ENCODE measurements at places on chromosomes 7 and 10. TPM values are rescaled to one million over a fixed set of nuclear protein-coding genes. Genes with fewer than 3 reads are reported as not detected.

The ADO gene
- 29.3 TPM for total RNA-seq

The GATAD1 gene
- 51.3 TPM for total RNA-seq

GRCh38 chr10:4639960-4640359 is 186.0 kb upstream of the AKR1E2 start:
- H3K27ac ChIP-seq = no peak overlapping the region
- DNase-seq = no peak
- no peaks in the 10 kb centered on the region for H3K4me1 ChIP-seq
- H3K27me3 ChIP-seq = no peaks in the 10 kb centered on the region

The MMD2 gene
- total RNA-seq = not detected

The C7orf33 gene
- total RNA-seq = not detected

DNA sequence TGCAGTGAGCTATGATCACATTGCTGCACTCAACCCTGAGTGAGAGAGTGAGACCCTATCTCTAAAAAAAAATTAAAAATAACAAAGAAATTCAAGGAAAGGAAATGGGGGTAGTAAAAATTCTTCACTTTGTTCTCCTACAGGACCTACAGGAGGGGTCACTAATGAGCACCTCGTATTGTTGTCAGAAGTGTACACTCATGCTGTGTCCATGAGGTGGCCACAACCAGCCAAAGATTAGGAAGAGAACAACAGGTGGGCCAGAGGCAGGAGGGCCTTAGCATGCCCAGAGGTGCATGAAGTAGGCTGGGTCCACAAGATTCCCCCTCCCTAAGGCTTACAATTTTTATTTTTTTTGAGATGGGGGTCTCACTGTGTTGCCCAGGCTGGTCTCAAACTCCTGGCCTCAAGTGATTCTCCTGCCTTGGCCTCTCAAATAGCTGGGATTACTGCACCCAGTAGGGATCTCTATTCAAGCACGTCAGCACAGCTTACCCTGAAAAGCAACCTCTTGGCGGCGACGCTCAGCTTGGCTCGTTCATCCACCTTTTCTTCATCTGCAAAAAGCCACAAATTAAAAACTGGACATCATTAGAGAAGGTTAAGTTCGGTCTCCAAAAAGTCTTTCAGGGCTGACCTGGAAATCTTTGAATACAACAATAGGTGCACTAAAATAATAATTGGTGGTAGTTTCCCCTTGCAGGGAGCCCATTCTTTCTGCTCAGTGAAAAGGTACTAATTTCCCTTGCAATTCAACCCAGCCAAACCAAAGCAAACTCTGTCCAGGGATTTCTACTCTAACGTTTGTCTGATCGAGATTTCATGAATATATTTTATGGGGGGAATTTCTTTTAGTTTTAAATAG is 104.4 kb downstream of the SVIL start:
- H3K4me1 ChIP-seq = peaks cover 21% of the 10 kb centered on the region
- H3K4me3 ChIP-seq = no peak overlapping the region
- no peak for DNase-seq
- no peak overlapping the region for H3K27ac ChIP-seq

The ESYT2 gene
- 126 TPM for total RNA-seq

GRCh38 chr10:57049096-57049495 is 688.0 kb upstream of the ZWINT start:
- no peak overlapping the region for H3K27ac ChIP-seq
- no peaks in the 10 kb centered on the region for H3K36me3 ChIP-seq
- no peak for DNase-seq

DNA sequence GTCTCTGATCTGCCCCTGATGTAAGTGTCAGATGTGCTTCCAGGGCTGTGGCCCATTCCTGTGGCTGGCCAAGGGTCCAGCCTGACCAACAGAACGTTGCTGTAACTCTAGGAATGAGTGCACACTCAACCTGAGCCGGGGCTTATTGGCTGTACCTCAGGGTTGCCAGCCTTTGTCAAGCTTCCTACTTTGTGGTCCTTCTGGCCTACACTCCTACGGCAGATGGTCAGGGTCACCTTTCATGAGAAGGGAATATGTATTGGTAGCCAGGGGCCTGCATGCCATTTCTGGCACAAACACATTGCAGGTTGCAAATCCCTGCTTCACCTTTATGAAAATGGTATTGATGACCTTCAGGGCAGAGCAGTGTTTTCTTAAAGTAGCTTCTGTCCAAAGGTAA is 64.5 kb downstream of the MTURN start:
- H3K4me1 ChIP-seq = no peaks in the 10 kb centered on the region
- H3K36me3 ChIP-seq = no peaks in the 10 kb centered on the region
- no peak for DNase-seq
- H3K27me3 ChIP-seq = no peaks in the 10 kb centered on the region

- H3K4me3 ChIP-seq = no peak overlapping the region
- H3K36me3 ChIP-seq = no peaks in the 10 kb centered on the region
- no peak for DNase-seq
- H3K27me3 ChIP-seq = no peaks in the 10 kb centered on the region
Measured at GRCh38 chr7:23014681-23015080, 751 bp upstream of the HYCC1 start.

DNA sequence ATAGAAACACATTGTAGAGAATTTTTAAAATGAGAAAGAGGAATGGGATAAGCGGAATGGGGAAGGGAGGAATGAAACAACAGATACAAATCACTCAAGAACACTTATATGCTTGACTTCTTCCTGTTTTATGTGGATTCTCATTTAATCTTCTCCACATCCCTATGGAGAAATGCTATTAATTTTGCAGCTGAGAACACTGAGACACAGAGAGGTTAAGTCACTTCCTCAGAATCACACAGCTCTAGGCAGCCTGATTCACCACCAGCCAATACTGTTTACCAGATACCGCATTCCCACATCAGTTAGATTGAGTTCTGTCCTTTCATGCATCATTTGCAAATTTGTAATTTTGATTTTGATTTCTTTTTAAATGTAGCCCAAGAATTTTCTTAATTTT is 170.5 kb downstream of the SH2D4B start:
- H3K36me3 ChIP-seq = no peaks in the 10 kb centered on the region
- no peaks in the 10 kb centered on the region for H3K4me1 ChIP-seq
- H3K4me3 ChIP-seq = no peak overlapping the region

DNA sequence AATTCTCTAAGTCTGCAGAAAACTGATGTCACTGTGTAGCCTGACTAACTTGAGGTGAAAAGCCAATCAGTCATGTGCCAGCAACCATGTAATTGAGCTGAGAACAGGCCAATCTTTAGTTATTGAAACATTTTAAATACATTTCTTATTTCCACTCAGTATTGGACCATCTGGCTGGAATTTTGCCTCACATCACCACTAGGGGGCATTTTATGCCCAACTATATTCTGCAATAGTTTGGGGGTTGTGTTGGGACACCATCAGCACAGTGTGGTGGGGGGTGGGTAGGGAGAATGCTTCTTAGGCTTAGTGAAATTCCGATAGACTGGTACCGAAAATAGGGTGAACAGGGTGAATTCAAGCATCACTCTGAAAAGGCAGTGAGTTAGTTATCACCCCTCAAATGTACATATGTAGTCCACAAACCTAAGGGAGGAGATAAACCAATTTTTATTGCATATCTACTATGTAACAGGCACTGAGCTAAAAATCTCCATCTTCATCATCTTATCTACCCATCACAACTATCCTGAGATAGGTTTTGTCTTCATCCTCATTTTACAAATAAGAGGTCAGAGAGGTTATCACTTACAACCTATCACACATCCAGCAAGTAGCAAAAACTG is 17.8 kb downstream of the NPSR1 start:
- H3K4me1 ChIP-seq = no peaks in the 10 kb centered on the region
- no peak for DNase-seq
- H3K36me3 ChIP-seq = no peaks in the 10 kb centered on the region
- no peak overlapping the region for H3K4me3 ChIP-seq
- H3K27ac ChIP-seq = no peak overlapping the region

DNA sequence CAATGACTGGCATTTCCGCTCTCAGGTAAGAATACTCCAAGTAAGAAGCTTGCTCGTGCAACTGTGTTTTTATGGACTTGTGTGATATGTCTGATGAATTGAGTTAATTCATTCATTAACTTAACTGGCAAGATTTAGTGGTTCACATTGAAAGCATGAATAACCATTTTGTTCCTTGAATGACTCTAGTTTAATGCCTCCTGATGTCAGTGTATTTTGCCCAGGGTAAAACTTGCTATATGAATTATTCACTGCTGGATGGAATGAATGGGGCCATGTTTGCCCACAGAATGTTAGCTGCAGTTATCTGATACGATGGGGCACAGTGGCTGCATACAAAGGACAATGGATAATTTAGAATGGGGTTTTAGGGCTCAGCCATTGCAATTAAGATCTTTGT is 124.1 kb downstream of the ZNF365 start:
- no peaks in the 10 kb centered on the region for H3K36me3 ChIP-seq
- no peaks in the 10 kb centered on the region for H3K4me1 ChIP-seq
- no peak for DNase-seq

DNA sequence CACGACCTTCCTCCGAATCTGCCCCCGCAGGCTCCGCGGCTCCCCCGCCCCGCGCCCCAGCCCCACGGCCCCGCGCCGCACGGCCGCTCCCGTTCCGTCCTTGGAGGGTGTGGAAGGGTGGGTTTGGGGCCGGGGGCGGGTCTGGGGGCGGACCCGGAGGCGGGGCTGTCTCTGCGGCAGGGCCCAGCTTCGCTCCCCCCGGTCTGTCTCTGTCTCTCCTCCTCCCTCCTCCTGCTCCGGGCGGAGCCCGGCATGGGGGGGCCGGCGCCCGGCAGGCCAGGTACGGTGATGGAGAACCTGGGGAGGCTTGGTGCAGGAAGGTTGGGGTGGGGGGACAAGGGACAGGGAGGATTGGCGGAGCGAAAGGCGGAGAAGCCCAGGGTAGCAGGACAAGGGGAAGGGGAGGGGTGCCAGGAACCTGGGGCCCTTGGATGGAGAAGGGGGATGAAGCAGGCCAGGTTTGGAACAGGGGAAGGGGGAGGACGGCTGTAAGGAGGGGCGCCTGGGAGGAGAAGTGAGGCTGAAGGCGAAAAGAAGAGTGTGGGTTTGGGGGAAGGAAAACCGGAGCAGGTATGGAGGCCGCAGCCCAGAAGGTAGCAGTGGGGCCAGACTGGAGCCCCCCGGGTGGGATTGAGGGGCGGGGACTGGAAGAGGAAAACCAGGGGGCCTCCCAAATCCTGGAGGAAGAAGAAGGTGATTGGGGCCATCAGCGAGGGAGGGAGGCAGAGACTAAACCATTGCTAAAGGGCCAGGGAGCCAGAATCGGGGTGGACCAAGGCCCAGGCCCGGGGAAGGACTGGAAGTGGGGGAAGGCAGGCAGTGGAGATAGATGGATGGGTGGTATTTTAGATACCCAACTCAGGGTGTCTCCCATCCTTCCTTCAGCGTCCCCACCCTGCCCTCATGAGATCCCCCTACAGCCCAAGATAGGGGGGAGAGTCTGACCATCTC is at the start of gene NYAP1:
Gene NYAP1, plus strand, starts transcription at position 206 of the 951 bp plus-strand sequence. CDS start 1,385 bp downstream, outside the sequence.
- H3K27me3 ChIP-seq = no peaks in the 10 kb centered on the region
- peak within 1 kb of the TSS; percentile 74 for H3K4me3 ChIP-seq
- no peak within 1 kb of the TSS for H3K27ac ChIP-seq
- DNase-seq = peak; percentile 94

The HABP2 gene
- not detected for total RNA-seq

GRCh38 chr7:155228459-155228845 is 69.2 kb upstream of the INSIG1 start:
- peaks cover 14% of the 10 kb centered on the region for H3K4me1 ChIP-seq
- H3K36me3 ChIP-seq = no peaks in the 10 kb centered on the region
- H3K27ac ChIP-seq = peak overlapping the region; percentile 81
- no peak overlapping the region for H3K4me3 ChIP-seq
- no peaks in the 10 kb centered on the region for H3K27me3 ChIP-seq

- H3K4me1 ChIP-seq = no peaks in the 10 kb centered on the region
- peak; percentile 76 for DNase-seq
- no peak overlapping the region for H3K4me3 ChIP-seq
- peaks cover 45% of the 10 kb centered on the region for H3K27me3 ChIP-seq
Measured at GRCh38 chr10:124369986-124370385, 48.7 kb downstream of the OAT start.

GRCh38 chr10:31936933-31937332 is 8.3 kb upstream of the ARHGAP12 start:
- H3K4me1 ChIP-seq = peaks cover 27% of the 10 kb centered on the region
- H3K27ac ChIP-seq = peak overlapping the region; percentile 23
- peak; percentile 36 for DNase-seq
- peak overlapping the region; percentile 49 for H3K4me3 ChIP-seq
- H3K36me3 ChIP-seq = no peaks in the 10 kb centered on the region

The SMARCD3 gene
- total RNA-seq = 37.4 TPM

GRCh38 chr10:120548210-120548609 is 91.2 kb downstream of the PLPP4 start:
- no peak for DNase-seq
- H3K27me3 ChIP-seq = no peaks in the 10 kb centered on the region
- no peaks in the 10 kb centered on the region for H3K4me1 ChIP-seq
- H3K36me3 ChIP-seq = no peaks in the 10 kb centered on the region
- H3K4me3 ChIP-seq = no peak overlapping the region

The ZNF239 gene
- total RNA-seq = 4.7 TPM

DNA sequence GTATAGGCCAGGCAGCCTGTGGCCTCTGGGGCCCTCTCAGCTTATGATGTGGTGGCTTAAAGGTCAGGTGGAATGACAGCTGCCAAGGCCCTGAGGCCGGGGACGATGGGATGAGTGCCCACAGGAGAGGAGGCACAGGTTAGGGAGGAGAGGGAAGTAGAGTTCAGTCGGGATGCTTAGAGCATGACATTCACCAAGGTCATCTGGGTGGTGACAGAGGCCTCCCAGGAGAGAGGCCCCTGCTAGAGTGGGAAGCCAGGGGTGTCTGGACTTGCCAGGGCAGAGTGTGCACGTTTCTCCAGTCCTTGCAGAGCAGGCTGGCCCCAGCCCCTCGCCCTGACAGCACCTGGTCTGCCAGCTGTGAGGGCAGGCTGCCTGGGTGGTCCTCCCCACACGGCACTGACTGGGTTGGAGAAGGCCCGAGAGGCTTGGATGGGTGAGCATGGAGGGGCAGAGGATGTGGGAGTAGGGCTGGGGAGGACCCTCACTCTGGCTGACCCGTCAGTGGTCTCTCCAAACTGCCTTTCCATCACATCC is 1.5 kb downstream of the CALHM1 start:
- peak; percentile 80 for DNase-seq
- peaks cover 5% of the 10 kb centered on the region for H3K4me1 ChIP-seq
- no peaks in the 10 kb centered on the region for H3K36me3 ChIP-seq
- no peak overlapping the region for H3K4me3 ChIP-seq
- no peaks in the 10 kb centered on the region for H3K27me3 ChIP-seq

- H3K36me3 ChIP-seq = no peaks in the 10 kb centered on the region
- peak overlapping the region; percentile 27 for H3K4me3 ChIP-seq
Measured at GRCh38 chr7:1924258-1924817, 254.3 kb downstream of the ELFN1 start.

DNA sequence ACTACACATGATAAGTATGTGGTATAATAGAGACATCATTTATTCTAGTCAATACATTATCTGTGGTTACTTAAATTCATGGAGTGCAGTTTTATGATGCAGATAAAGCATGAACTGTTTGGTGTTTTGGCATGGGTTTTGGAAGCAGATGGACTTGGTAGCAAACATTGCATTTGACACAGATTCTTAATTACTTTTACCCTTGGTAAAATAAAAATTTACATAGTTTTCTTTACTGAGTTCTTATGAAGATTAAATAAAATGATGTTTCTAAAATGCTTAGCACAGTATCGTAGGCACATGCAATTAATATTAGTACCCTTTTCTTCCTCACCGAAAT is 92.0 kb downstream of the ABCA13 start:
- H3K4me1 ChIP-seq = no peaks in the 10 kb centered on the region
- DNase-seq = no peak
- no peaks in the 10 kb centered on the region for H3K36me3 ChIP-seq
- no peaks in the 10 kb centered on the region for H3K27me3 ChIP-seq
- no peak overlapping the region for H3K27ac ChIP-seq

GRCh38 chr10:101291331-101292193 is 62.3 kb upstream of the LBX1 start:
- no peak overlapping the region for H3K27ac ChIP-seq
- DNase-seq = peak; percentile 94
- H3K27me3 ChIP-seq = peaks cover 52% of the 10 kb centered on the region
- peak overlapping the region; percentile 68 for H3K4me3 ChIP-seq
- no peaks in the 10 kb centered on the region for H3K36me3 ChIP-seq
